ENCODE measurements at places on chromosomes 1 and 21.

DNA sequence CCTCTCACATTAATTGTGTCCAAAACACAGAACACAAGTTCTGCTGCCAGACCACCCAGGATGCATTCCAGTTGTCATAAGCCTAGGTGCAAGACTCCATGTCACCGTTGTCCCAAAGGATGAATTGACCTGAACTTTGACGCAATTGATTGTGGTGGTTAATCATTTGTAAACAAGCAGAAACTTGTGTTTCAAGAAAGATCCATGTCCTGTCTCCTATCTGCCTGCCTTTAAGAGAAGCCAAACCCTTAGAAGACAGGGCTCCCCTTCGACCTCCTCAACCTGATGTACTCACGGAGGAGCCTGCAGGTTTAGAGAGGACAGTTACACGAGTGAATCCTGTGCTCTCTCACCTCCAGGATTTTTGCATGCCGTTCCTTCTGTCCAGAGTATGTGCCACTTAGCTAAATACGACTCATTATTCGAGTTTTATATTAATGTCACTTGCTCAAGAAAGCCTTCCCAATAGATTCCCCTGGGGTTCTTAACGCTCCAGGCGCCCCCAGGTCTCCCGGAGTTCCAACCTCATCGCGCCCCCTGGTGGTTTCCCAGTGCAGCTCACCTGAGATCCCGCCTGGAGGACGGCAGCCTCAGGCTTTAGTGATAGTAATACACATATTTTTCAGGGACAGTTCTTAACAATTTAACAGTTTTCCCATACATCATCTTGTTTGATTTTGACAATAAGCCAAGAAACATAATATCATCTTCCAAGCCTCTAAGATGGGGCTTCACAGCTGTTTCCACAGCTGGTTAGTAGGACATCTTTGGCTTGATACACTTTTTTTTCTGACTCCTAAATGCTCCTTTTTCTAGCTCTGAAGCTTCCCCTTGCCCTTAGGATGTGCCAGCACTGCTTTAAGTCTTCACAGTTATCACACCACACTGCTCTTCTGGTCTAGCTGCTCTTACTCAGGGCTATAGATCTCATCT, 2.4 kb upstream of the C8B start:
- DNase-seq: no peak

- DNase-seq: no peak
Observed at GRCh38 chr21:43609501-43610340, 49.6 kb downstream of the HSF2BP start.

- DNase-seq: no peak
Observed at GRCh38 chr1:153648000-153648643, 10.4 kb upstream of the SNAPIN start.

GRCh38 chr1:18341291-18342069, 139.2 kb upstream of the KLHDC7A start:
- no peak for DNase-seq

- DNase-seq: no peak
Observed at GRCh38 chr1:54952950-54953718, 27.3 kb upstream of the TMEM61 start.

GRCh38 chr1:17498214-17498613, 41.3 kb upstream of the ARHGEF10L start:
- DNase-seq: no peak

DNA sequence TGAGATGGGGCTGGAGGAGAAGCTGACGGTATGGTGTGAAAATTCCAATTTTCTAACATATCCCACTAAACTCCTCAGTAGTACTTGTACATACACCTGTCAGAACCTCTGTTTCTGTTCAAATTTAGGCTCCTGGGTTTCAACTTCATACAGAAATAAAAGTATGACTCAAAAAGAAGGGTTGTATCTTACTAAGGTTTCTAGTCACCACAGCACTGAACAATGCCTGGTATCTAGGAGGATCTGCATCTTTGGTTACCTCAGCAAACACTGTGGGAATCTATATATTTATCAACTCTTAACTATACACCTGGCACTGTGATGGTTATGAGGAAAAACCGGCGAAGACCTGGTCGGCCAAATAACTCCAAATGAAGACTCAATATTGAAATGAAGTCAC, 13.8 kb downstream of the RBM34 start:
- DNase-seq: no peak

DNA sequence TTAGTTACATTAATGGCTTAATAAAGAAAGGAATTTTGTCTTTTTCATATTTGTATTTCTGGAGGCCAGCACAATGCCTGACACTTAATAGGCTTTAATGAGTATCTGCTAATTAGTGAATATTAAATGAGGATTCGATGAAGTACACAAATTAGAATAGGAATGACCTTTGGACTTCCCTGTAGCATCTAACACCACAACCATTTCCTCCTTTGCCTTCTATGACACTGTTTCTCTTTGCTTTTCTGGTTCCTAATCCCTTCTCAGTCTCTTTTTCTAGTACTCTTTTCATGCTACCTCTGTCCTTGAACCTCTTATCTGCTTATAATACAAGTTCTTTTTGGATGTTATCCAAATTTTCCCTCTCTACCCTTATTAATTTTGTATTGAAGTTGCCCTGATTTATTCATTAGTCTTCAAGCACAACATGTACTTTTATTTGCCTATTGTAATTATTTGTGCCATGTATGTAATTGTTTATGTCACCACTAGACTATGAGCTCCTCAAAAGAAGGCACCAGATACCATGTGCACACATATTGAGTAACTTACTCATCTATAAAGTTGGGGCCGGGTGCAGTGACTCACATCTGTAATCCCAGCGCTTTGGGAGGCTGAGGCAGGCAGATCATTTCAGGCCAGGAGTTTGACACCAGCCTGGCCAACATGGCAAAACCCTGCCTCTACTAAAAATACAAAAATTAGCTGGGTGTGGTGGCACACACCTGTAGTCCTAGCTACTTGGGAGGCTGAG, 23.8 kb downstream of the RPS27 start:
- DNase-seq: peak; percentile 22

- DNase-seq: no peak
Observed at GRCh38 chr1:12191242-12192032, 24.6 kb downstream of the TNFRSF1B start.

DNA sequence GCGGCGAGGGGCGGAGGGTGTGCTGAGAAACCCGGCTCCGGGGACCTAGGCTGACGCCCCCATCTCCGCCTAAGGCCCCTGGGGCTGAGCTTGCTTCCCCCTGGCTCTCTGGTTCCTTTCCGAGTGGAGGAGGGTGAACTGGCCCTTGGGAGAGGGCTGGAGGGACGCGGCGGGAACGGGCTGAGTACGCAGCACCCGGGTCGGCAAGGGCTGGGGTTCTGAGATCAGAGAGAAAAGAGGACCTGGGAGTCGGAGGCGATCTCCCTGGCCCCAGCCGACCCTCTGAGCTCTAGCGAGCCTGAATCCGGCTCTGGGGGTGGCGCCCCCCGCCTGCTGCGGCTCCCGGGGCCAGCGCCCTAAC, 270.8 kb downstream of the FOXD2 start:
- no peak for DNase-seq

- DNase-seq: no peak
Observed at GRCh38 chr1:89503690-89504089, 20.9 kb upstream of the LRRC8B start.

DNA sequence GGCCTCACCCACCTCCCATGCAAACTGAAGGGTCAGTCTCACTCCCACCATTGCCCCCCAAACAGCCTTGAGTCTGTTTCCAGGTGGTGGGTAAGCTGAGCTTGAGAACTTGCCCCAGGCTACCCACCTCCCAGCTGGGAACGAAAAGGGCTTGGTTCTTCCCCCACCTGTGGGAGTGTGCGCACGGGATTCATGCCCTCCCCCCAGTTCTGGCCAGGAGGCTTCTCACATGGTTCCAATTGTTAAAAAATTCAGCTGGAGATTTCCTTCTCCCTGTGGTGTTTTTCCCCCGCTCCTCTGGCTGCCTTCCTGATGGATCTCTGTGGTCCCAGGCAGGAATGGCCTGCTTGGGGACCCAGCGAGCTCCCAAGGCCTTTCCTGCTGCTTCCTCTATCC, 81.8 kb upstream of the C21orf91 start:
- no peak for DNase-seq

DNA sequence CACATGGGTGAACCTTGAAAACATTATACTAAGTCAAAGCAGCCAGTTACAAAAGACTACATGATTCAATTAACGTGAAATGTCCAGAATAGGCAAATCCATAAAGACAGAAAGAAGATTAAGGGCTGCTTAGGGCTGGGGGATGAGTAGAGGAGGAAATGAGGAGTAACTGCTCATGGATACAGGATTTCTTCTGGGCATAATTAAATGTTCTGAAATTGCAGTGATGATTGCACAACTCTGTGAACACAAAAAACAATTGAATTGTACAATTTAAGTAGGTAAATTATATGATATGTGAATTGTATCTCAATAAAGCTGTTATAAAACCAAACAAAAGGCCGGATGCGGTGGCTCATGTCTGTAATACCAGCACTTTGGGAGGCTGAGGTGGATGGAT, 52.2 kb downstream of the RERE start:
- no peak for DNase-seq

- no peak for DNase-seq
Observed at GRCh38 chr1:158396646-158397045, 2.6 kb downstream of the OR10T2 start.

GRCh38 chr1:11730429-11730891, 5.5 kb upstream of the AGTRAP start:
- DNase-seq: no peak

DNA sequence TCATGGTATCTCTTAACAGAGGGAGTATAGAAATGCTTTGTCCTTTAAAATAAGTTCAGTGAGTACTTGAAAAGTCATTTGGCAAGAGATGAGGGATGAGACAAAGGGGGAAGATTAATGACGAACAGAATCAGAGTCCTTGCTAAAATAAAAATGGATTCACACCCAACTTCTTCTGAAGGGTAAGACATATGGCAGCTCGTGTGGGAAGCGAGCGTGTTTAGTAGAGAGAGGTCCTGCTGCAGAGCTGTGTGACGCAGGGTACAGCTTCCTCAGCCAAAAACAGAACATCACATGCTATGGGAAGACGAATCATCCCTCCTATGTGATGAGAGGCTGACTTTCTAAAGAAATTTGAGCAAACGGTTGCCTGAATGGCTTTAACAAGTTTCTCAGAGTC, 158.5 kb upstream of the LMO4 start:
- no peak for DNase-seq

GRCh38 chr1:119742677-119743076, 26.0 kb downstream of the HMGCS2 start:
- DNase-seq: no peak
